Stimulated activated CD4-positive, alpha-beta T cell treated with anti-CD3 and anti-CD28 coated beads, Interleukin-2, amount 100 ng/mL, for 48 hours (primary cell): ENCODE measurements at places on chromosomes 11 and 22.
A peak's percentile ranks its signal among the peaks of the same experiment; 100 is the strongest.

DNA sequence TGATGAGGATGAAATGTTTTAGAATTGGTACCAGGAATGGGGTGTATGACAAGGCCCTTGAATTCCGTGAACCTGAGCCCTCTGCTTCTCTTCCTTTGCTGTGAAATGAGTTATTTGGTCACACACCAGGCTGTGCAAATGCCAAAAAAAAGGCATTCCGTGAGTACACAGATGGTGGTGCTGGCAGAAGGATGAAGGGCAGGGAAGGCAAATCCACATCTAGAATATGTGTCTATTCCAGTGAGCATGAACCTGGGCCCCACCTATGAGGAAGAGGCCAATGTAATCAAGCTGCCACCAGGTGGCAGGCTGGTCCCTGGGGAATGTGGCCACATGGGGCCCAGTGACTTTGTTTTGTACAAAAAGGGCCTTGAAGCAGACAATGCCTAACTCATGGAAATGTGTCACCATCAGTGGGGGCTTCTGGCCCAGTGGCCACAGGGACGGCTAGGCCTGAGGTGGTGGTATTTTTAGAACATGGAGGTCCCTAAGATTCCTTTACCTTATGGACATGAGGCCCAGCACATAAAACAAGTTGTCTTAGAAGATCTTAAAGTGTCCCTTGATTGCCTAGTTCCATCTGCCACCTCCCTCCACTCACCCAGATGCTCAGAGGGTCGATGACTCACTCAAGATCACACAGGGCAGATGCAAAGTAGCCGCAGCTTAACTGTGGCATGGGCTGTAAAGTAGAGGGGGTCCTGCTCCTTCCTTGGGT is 3.9 kb upstream of the RNF215 start:
- DNase-seq, result peak; percentile 72

DNA sequence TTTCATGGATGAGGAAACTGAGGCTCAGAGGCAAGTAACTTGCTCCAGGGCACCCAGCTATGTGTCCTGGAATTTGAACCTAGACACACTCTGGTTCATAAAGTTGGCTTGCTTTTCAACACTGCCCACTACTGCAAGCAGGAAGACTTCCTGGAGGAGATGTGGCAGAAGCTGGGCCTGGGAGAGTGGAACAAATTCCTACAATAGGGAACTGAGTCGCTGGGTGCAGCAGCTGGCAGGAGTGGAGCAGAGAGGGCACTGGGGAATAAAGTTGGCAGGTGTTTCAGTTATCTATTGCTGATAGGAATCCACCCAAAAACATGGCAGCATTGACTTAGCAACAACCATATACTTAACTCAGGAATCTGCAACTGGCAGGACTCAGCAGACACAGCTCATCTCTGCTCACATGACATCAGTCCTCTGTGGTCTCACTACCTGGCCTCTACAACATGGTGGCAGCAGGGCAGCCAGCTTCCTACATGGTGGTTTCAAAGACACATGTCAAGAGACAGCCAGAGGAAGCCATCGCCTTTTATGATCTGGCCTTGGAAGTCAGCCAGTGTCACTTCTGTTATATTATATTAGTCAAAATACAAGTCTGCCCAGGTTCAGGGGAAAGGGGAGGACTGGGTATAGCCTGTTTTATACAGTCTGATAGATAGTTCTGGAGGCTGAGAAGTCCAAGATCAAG is 10.6 kb upstream of the CARD10 start:
- no peak for DNase-seq

GRCh38 chr11:123544631-123545375 is 109.6 kb downstream of the SCN3B start:
- DNase-seq, result no peak

DNA sequence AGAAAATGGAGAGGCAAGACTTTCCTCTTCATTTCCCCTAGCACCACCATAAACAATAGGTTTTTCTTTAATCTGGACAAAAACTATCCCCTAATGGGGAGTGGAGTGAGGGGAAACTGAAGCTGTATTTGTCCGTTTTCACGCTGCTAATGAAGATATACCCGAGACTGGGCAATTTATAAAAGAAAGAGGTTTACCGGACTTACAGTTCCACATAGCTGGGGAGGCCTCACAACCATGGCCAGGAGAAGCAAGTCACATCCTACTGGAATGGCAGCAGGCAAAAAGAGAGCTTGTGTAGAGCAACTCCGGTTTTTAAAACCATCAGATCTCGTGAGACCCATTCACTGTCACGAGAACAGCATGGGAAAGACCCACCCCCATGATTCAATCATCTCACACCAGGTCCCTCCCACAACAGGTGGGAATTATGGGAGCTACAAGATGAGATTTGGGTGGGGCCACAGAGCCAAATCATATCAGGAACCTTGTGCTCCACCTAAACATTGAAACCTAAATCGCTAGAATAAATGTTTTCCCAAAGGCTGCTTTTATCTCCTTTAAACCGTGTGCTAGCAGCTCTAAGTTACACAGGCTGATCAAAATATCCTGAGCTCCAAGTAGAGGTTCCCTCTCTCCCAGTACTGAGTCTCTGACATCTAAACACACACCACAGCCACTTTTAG is 4.3 kb downstream of the UBQLN3 start:
- no peak for DNase-seq

- no peak for DNase-seq
Measured at GRCh38 chr11:128725630-128726319, 31.9 kb downstream of the FLI1 start.

GRCh38 chr11:44400431-44400830 is 90.5 kb upstream of the ALX4 start:
- DNase-seq, result no peak

- no peak for DNase-seq
Measured at GRCh38 chr11:93969925-93970922, 50.9 kb upstream of the HEPHL1 start.

- no peak for DNase-seq
Measured at GRCh38 chr11:79956061-79956460, 515.2 kb upstream of the TENM4 start.

- DNase-seq, result no peak
Measured at GRCh38 chr11:102276362-102276761, 40.9 kb upstream of the BIRC3 start.

- no peak for DNase-seq
Measured at GRCh38 chr11:8060801-8061554, 20.0 kb upstream of the TUB start.

- DNase-seq, result peak; percentile 44
Measured at GRCh38 chr11:9060700-9061111, 30.7 kb downstream of the SCUBE2 start.

GRCh38 chr11:105918600-105918999 is 103.4 kb downstream of the MSANTD4 start:
- no peak for DNase-seq

- no peak for DNase-seq
Measured at GRCh38 chr11:62410972-62411371, 7.9 kb upstream of the SCGB1A1 start.

DNA sequence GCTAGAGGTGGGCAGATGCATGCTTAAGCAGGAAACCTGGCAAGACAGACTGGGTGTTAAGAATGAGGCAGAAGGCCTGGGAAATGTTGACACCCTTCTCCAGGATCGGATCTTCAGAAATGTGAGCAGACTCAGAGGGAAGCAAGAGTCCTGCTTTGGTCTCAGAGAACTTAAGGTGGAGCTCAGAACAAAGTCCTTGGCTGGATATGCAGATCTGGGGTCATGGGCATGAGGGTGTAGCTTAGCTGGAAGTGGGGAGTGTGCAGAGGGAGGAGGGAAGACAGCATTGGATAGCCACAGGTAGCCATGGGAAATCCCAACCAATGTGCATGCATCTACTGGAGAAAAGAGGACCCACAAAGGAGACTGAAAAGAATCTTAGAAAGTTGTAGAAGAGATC is 58.6 kb upstream of the CDON start:
- DNase-seq, result no peak

GRCh38 chr11:18088366-18088765 is 17.5 kb downstream of the SAAL1 start:
- DNase-seq, result no peak

- DNase-seq, result no peak
Measured at GRCh38 chr11:32331792-32332191, 103.5 kb downstream of the WT1 start.

DNA sequence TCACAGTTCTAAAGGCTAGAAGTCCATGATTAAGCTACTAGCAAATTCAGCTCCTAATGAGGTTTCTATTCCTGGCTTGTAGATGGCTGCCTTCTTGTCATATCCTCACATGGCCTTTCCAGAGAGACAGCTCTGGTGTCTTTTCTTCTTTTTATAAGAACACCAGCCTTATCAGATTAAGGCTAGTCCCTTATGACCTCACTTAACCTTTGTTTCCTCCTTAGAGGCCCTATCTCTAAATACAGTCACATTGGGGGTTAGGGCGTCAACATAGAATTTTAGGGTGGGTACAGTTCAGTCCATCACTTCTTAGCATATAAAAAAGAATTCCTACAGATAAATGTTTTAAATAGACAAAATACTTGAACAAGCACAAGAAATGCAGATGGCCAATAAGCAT is 18.2 kb upstream of the CLPB start:
- DNase-seq, result no peak

DNA sequence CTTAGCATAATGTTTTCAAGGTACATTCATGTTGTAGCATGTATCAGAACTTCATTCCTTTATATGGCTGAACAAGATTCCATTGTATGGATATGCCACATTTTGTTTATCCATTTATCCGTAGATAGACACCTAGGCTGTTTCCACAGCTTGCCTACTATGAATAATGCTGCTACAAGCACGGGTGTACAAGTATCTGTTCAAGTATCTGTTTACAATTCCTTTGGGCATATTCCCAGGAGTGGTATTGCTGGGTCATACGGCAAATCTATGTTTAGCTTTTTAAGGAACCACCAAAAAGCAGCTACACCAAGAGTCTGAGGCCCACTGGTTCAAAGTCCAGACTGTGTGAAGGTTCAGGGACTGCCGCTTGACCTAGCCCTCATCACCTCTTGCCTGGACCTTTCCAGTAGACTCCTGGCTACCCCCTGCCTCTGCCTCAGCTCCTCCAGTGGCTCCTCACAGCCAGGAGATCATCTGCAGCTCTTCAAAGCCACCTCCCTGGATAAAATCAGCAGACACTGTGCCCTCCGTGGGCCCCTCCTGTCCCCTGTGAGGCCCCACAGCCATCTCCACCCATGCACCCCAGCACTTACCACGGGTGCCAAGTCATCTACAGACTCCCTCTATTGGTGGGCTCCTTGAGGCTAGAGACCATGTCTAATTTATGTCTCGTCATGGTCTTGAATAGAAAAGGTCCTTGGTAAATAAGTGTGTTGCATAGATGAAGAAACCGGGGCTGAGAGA is 160.3 kb downstream of the MN1 start:
- DNase-seq, result no peak

DNA sequence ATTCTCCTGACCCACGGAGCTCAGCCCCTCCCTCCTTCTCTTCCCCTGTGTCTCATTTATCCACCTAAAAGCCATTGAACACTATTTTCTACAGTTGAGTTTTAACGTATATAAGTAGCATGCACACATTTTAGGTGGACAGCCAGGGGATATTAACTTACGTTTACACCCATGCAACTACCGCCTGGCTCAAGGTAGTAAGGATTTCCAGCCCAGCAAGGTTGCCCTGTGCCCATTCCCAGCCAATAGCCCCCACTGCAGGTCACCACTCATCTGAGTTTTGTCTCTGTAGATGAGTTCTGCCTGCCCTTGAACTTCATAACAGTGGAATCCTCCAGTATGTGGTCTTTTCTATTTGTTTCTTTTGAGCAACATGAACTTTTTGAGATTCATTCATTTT is 65.4 kb downstream of the SMIM38 start:
- no peak for DNase-seq
